ENCODE measurements at places on chromosomes 1 and 21.

- DNase-seq: peak; percentile 72
These were observed 227.2 kb downstream of the ATG4C start for GRCh38 chr1:63010913-63011660.

- DNase-seq: no peak
These were observed 71.4 kb upstream of the ARTN start for GRCh38 chr1:43861988-43862735.

DNA sequence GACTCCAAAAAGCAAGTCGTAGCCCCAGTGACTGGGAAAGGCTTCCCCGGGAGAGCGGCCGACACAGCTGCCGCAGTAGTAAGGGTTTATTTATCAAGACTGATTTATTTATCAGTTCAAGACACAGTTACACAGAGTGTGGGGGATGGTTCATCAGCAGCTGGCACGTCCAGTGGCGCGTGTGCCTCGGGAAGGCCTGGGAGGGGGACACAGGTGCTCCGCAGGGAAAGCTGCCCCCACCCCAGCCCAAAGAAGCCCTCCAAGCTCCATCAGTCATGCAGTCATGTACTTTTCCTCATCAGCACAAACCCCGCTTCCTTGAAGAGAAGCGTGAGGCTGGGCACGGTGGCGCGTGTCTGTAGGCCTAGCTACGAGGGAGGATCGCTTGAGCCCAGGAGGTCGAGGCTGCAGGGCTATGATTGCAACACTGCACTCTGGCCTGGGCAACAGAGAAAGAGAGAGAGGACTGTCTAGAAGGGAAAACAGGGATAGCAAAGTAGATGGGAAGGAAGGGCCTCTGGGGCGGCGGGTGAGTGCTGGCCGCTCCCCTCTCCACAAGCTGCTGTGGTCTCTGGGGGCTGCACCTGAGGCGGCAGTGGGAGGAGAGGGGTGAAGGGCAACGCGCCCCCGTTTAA, 53.2 kb downstream of the PRKCZ start:
- peak; percentile 41 for DNase-seq

- DNase-seq: no peak
These were observed 56.6 kb upstream of the C1orf174 start for GRCh38 chr1:3956527-3957170.
